ENCODE measurements at places on chromosomes 11 and 22.

DNA sequence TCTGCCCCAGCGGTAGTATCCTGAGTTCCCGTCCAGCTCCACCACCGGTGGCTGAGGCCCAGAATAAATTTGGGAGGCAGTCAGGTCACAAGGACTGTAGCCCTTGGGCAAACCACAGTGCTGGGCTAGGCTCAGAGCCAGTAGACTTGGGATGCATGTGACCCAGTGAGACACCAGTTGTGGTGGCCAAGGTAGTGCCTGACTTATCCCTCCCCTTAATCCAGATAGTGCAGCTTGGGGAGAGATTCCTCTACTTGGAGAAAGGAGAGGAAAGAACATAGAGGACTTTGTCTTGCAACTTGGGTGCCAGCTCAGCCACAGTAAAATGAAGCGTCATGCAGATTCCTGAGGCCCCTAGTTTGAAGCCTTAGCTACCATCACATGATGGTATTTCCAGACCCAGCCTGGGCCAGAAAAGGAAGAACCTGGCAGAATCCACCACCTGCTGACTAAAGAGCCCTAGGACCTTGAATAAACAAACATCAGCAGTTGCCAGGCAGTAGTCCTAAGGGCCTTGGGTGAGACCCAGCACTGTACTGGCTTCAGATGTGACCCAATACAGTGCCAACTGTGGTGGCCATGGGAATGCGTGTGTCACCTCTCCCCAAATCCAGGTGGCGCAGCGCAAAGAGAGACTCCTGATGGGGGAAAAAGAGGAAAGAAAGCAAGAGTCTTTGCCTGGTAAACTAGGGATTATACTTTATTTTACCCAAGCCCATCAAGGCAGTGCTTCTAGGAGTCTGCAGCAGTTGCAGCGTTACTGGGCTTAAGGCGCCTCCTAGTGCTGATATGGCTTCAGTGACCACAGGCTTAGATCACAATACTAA lies 17.0 kb upstream of the DDX10 start:
- DNase-seq: peak; percentile 54

DNA sequence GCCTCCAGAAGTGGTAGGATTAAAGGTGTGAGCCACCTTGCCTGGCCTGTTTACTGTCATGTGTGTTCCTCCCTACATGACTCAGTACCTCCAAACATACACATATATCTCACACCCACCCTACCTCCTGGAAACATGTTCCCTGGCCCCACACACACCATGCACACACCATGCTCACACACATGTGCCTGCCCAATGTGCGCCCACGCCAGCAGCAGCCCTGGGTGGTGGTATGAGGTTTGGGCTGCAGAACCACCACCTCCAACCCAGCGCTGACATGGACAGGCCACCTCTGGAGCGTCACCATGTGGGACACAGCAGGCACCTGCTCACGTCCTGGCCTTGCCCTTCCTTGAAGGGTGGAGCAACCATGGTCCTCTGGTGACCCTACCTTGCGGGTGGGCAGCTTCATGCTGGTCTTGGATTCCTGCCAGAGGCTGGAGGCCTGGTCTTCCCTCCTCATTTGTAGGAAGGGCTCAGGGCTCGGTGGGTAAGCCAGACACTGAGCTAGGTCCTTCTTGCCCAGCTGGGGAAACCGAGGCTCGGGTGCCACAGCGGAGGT lies 37.9 kb downstream of the KIAA1671 start:
- no peak for DNase-seq

DNA sequence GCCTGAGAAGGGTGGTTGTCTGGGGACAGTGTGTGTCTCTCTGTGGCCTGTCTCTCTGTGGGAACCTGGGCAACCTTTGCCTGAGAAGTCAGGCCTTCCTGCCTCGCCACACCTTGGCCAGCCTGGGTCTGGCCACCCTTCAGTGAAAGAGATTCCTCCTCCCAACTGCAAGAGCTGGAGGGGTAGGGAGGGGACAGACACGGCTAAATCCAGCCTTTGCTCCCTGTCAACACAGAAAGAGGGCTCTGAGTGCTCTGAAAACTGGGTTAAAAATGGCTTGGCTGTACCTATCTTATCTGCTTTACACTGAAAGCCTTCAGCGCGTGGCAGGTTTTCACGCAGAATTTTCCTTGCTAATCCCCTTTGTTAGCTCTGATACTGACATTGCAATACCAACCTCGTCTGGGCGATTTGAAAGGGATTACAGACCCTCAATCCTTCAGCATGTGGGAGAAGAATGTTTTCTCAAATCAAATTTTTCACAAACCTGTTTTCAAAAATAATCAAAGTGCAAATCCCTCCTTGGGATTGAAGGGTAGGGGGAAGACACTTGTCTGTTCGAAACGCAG lies 163.7 kb downstream of the DSCAML1 start:
- no peak for DNase-seq

- no peak for DNase-seq
Observed at GRCh38 chr11:76602431-76602861, 68.1 kb downstream of the LRRC32 start.

DNA sequence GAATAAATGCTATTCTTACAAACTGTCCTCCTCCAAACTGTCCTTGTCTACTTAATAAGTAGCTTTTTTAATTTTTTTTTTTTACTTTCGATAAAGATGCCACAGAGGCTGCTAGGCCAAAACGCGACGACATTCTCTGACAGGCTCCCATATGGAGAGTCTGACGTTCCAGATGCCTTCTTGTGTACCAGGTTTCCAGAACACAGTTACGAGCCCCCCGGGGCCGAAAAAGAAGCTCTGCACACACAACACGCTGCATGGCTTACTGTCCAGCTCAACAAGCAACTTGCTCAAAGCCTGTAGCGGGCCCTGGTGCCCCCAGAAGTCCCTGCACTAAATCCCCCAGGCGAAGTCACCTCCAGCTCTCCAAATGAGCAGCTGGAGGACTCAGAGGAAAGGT lies 39.3 kb downstream of the LARGE1 start:
- no peak for DNase-seq

GRCh38 chr11:8262552-8263108 lies 1.0 kb downstream of the LMO1 start:
- DNase-seq: no peak

- no peak for DNase-seq
Observed at GRCh38 chr11:11229647-11230046, 123.4 kb downstream of the CSNK2A3 start.

GRCh38 chr11:121711939-121712338 lies 259.2 kb upstream of the SORL1-AS1 start:
- DNase-seq: no peak

- no peak for DNase-seq
Observed at GRCh38 chr11:15555161-15555560, 440.4 kb downstream of the INSC start.

DNA sequence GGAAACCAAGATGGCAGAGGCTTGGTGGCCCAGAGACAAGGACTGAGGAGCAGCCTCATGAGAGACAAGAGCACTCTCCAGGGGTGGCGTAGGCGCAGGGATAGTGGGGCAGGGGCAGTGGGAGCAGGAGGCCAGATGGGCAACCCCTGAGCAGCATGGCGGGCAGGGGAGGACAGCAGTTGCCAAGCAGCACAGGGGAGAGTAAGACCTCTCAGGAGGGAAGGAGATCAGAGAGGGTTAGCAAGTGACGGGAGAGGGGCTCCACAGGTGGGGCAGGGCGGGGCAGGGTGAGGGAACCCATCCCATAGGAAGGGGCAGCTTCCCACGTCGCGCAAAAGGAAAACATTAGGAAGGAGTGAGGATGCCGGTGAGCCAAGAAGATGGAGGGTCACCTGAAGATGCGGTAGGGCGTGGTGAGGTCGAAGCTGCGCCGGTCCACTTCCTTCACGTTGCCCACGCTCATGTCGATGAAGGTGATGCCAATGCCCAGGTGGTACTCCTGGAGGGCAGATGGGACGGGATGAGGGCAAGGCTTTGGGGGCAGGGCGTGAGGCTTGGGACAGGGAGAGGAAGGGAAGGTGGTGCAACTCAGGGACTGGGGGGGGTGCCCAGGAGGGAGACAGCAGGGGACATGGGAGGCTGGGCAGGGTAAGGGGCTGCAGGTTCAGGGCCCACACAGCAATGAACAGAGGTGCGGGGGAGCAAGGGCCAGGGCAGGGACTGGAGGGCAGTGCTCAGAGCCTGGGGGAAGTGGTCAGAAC lies 35.4 kb upstream of the PDE2A start:
- DNase-seq: no peak

- no peak for DNase-seq
Observed at GRCh38 chr11:131388030-131388429, 17.6 kb downstream of the NTM start.

- DNase-seq: no peak
Observed at GRCh38 chr11:87866951-87867350, 308.3 kb downstream of the RAB38 start.

- no peak for DNase-seq
Observed at GRCh38 chr11:35088676-35089075, 50.3 kb upstream of the CD44 start.

DNA sequence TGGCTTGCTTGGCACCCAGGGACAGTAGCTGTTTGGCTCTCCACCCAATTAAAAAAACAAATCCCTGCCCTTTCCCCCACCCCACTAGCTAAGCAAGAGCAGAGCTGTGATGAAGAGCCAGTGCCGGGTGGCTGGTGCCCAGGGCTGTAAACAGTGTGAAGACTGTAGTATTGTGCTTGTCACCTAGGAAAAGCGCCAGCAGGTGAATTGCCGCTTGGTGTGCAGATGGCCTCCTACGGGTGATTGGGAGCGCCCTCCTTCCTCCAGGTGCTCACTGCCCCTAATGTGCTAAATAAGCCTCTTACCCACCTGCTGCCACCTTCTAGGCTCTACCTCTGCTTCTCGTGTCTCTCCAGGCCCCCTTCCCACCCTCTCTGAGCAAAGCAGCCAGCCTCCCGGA lies 18.4 kb upstream of the RAPSN start:
- no peak for DNase-seq

DNA sequence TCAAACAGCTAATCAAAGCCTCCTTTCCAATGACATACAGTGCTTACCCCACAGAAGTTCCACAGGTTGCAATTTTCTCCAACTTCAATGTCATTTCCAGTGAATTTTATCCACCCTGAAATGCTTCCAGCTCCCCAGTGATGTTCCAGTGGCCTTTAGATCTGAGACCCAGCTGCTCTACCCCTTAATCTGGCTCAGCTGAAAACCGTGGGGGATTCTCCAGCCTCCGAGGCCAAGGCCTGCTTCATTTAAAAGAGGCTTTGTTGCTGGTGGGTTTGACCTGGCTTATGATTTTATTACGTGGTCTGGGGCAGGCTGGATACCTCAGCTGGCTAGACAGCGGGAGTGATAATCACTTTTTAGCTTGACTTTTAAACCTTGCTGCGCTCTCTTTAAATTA lies 10.9 kb downstream of the HEPHL1 start:
- no peak for DNase-seq

GRCh38 chr11:120272303-120272702 lies 32.4 kb downstream of the POU2F3 start:
- no peak for DNase-seq

GRCh38 chr11:79419120-79419519 lies 21.7 kb downstream of the TENM4 start:
- DNase-seq: no peak

- no peak for DNase-seq
Observed at GRCh38 chr11:86460461-86461385, 86.0 kb downstream of the CCDC81 start.

DNA sequence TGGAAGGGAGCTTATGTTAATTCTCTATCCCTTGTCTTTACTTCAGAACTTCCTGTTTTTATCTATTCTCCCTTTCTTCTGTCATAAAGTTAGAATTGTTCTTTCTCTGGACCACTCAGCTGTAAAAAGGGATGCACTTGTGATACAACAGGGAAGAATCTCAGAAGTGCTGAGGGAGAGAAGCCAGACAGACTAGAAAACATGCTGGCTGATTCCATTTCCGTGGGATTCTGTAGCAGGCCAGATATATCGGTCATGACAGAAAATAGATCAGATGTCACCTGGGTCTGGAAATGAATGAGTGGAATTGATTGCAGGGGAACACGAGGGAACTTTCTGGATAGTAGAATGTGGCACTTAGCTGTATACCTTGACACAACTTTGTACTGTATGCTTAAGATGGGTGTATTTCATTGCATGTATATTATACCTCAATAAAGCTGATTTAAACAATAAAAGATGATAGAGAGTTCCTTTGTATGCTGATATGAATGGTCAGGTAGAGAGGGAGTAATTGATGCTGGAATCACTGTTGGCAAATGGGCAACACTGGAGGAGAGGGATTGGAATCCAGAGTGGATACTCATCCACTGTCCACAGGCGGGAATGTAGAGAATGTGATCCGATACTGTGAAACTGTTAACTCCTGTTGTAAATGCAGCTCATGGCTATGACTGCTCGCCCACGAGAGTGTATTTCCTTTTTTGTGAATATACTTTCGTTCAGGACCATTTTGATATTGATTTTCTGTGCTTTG lies 59.6 kb downstream of the ATXN10 start:
- no peak for DNase-seq

DNA sequence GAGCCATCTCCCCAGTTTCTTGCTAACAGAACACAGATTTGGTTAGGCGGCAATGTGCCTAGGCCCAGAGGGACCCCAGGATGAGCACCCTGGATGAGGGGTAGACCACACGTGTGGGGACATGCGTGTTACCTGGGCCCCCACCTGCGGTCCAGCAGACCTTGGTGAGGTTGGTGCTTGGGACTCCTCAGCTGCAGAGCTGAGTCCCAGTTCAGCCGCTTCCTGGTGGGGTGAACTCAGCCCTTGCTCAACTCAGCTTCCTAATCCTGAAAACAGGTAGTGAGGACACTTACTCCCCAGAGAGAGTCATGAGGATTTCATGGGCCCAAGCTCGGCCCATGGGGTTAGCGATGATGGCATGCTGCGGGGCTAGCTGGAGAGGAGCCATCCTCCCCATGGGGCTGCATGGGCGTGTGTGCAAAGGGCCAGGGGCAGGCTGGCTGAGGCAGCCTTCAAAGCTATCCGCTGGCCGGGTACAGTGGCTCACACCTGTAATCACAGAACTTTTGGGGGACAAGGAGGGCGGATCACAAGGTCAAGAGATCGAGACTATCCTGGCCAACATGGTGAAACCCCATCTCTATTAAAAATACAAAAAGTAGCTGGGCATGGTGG lies 46.9 kb upstream of the SHISAL1 start:
- no peak for DNase-seq

DNA sequence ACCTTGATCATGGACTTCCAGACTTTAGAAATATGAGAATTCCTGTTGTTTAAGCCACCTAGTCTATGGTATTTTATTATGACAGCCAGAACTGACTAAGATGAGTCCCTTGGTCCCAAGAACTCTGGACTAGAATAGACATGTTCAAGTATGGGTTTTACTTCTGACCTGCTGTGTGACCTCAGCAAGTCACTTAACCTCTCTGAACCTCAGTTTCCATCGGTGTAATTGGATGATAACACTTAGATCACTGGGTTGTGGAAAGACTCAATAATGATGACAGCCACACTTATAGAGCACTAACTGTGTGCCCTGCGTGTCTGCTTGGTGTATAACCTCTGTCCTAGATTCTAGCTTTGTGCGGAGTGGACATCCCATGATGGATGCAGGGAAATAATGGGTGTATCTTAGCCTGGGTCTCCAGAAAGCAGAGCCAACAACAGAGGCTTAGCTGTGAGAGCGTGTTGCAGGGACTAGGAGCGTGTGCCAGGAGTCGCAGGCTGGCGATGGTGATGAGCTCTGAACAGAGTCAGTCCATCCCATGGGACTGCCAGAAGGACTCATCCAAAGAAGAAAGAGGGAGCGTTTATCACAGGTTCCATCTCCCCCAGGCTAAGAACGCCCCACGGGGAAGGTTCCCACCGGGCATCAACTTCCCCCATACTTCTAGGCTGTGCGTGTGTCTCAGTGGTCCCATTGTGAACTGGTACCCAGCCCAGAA lies 93.2 kb upstream of the TP53I11 start:
- DNase-seq: no peak

- no peak for DNase-seq
Observed at GRCh38 chr11:1303973-1304372, 5.5 kb downstream of the TOLLIP start.

- no peak for DNase-seq
Observed at GRCh38 chr11:132284048-132284447, 913.6 kb downstream of the NTM start.

Data from effector CD4-positive, alpha-beta T cell (primary cell).